ENCODE measurements at places on chromosomes 3 and 15. TPM values are rescaled to one million over a fixed set of nuclear protein-coding genes. Genes with fewer than 3 reads are reported as not detected.

The MEX3B gene
- total RNA-seq: 1.6 TPM

DNA sequence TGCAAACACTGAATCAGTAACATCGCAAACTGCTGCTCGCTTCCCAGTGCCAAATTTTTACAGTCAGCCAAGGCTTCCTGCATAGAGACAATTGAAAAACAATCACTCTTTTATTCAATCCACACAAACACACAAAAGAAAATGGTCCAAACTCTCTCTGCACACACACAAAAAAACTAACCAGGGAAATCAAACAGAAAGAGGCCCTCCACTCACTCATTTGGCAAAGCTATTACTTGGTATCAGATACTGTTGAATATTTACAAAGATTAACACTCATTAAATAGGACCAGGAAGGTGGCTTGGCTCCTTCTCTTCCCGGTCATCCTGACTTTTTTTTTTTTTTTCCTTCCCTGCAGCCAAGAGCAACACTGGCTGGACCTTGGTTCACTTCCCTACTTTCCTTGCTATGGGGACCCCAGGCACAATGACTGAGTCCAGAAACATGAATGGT, 62.4 kb upstream of the SPATA12 start:
- H3K4me1 ChIP-seq: no peaks in the 10 kb centered on the region
- no peaks in the 10 kb centered on the region for H3K36me3 ChIP-seq
- H3K27me3 ChIP-seq: no peaks in the 10 kb centered on the region

DNA sequence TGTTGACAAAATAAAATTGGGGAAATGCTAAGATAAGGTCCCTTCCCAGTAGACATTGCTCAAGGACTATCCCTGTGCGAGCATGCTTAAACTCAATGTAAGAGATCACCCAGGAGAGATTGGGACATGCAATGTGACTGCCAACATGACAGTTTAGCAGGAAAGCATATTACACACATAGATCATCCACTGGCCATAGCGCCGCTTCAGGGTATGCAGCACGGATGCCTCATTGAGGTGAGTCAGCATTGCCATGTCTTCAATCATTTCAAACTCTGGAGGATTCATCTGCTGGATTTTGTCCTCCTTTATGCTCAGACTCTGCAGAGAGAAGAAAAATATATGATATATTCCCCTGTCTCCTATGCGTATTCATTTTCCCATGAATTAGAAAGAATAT, 8.9 kb downstream of the MYH15 start:
- H3K27me3 ChIP-seq: no peaks in the 10 kb centered on the region
- DNase-seq: no peak
- no peak overlapping the region for H3K4me3 ChIP-seq
- no peaks in the 10 kb centered on the region for H3K36me3 ChIP-seq
- H3K4me1 ChIP-seq: no peaks in the 10 kb centered on the region

DNA sequence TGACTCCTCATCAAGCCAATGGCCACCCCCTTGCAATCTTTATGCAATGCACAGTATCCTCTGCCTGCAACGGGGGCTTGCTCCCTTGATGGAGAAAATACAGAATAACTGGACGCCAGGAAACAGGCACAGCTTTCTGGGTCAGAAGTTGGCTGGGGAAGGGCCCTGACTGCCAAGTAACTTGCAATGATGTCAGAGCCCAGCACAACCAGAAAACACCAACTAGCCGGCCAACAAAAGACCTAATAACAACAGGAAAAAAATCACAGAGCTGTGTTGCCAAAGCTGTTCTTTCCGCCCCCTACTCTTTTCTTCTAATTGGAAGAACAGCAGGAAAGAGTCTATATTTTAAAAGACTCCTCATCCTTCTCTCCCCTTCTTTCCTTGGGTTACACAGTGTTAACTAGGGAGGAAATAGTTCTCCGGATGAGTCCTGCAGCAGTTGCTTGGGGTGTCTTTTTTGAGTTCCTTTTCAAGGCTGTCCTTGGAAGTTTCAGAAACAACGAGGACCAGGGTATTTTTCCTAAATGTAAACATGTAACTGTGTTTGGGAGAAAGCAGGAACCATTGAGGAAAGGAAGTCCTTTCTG, 1.4 kb upstream of the SEMA6D start:
- H3K27ac ChIP-seq: no peak overlapping the region
- H3K4me1 ChIP-seq: no peaks in the 10 kb centered on the region
- H3K36me3 ChIP-seq: no peaks in the 10 kb centered on the region
- no peak for DNase-seq
- H3K4me3 ChIP-seq: no peak overlapping the region

GRCh38 chr3:28634019-28634418, 285.4 kb upstream of the AZI2 start:
- no peak overlapping the region for H3K4me3 ChIP-seq
- no peak for DNase-seq
- H3K27ac ChIP-seq: no peak overlapping the region
- H3K27me3 ChIP-seq: no peaks in the 10 kb centered on the region
- H3K4me1 ChIP-seq: no peaks in the 10 kb centered on the region

- no peak overlapping the region for H3K4me3 ChIP-seq
- H3K4me1 ChIP-seq: no peaks in the 10 kb centered on the region
- no peak for DNase-seq
- H3K27me3 ChIP-seq: no peaks in the 10 kb centered on the region
These were observed 78.5 kb downstream of the CHCHD6 start for GRCh38 chr3:126782536-126782935.

GRCh38 chr15:45121706-45122417, 7.7 kb downstream of the DUOXA2 start:
- no peak overlapping the region for H3K4me3 ChIP-seq
- no peak for DNase-seq
- peaks cover 27% of the 10 kb centered on the region for H3K27me3 ChIP-seq
- H3K27ac ChIP-seq: no peak overlapping the region
- no peaks in the 10 kb centered on the region for H3K36me3 ChIP-seq
- peaks cover 11% of the 10 kb centered on the region for H3K4me1 ChIP-seq

DNA sequence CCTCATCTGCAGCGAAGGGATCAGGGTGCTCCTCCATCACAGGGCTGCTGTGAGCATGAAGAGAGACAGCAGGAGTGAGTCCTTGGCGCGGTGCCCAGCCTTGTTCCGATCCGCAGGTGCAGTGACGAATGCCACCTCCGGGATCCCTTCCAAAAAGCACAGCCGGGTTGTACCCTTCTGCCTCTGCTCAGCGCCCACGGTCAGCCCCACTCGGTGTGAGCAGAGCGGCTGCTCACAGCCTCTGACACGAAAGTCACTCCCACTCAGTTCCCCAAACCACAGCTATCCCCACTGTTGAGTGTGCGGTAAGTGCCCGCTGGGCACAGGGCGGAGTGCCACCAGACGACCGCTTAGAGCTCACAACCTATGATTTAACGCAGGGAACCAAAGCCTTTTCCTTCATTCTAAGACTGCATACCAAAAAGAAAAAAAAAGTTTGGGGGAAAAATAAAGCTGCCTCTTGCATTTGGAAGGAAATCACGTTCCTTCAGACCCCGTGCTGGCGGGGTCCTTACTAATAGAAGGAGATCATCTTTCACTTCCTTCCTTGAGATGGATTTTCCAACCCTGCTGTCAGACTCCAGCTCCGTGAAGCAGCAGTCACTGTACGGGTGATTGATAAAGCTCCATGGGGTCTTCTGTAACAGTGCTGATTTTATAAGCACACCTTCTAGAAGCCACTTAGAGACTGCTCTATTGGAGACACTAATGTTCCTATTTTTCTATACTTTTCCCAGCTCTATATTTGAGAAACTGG, 34.7 kb upstream of the TUBGCP5 start:
- no peak overlapping the region for H3K4me3 ChIP-seq
- H3K4me1 ChIP-seq: no peaks in the 10 kb centered on the region
- no peaks in the 10 kb centered on the region for H3K36me3 ChIP-seq

- no peaks in the 10 kb centered on the region for H3K27me3 ChIP-seq
- no peaks in the 10 kb centered on the region for H3K36me3 ChIP-seq
- no peak for DNase-seq
- no peak overlapping the region for H3K4me3 ChIP-seq
These were observed 262.0 kb upstream of the ZNF717 start for GRCh38 chr3:76047368-76047767.

DNA sequence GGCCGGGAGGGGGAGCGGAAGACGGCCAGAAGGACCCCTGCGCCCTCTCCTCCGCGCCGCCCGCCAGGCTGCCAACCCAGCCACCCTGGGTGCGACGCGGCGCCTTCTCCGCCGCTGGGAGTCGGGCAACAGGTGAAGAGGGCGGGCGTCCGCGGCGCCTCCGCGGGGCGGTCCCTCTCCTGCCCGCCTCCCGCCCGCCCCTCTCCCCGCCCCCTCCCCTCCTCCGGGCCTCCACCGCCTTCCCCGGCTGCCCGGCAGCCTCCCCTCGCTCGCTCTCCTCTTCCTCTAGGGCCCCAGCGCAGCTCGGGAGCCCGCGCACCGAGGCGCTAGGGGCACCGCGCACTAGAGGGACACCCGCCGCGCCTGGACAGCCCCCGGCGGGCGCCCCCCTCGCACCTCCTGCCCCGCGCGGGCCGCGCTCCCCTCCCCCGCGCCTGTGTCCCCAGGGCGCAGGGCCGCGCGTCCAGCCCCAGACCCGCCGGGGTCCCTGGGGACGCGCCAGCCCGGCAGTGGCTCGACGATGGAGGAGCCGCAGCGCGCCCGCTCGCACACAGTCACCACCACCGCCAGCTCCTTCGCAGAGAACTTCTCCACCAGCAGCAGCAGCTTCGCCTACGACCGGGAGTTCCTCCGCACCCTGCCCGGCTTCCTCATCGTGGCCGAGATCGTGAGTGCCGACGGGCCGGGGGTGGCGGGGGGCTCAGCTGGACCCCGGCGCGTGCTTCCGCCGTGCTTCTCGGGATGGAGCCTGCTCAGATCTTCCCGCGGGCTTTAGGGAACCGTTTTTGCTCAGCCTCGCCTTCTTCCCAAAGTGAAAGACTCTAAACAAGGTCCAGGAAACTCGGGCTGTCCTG, at the start of gene CMTM8:
CMTM8 (plus strand) TSS at position 228 of the 854 bp plus-strand sequence; CDS start at position 521, 293 bp downstream.
- peak; percentile 66 for DNase-seq
- peak within 1 kb of the TSS; percentile 58 for H3K4me3 ChIP-seq
- peak within 1 kb of the TSS; percentile 57 for H3K27ac ChIP-seq
- H3K36me3 ChIP-seq: no peaks in the 10 kb centered on the region

DNA sequence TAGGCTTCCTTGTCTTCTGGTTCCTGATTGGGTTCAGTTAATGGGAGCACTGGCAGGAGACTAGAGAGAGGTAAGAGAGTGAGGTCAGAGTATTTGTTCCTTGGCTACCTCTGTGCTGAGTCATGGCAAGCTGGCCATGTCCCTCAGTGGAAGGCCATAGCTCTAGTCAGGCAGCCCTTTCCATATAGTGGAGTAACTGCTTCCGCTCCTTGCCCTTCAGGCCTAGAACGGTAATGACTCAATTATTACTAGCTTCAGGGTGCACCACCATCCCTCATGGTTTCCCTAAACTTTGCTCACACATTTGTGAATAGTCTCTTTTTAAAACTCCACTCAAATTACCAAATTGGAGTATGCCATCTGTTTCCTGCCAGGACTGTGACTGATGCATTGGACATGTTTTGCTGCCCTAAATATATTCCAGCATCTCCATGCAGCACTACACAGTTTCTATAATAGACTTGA, 10.5 kb upstream of the ANO10 start:
- no peaks in the 10 kb centered on the region for H3K36me3 ChIP-seq
- H3K4me1 ChIP-seq: peaks cover 3% of the 10 kb centered on the region
- H3K27me3 ChIP-seq: no peaks in the 10 kb centered on the region
- H3K27ac ChIP-seq: no peak overlapping the region

DNA sequence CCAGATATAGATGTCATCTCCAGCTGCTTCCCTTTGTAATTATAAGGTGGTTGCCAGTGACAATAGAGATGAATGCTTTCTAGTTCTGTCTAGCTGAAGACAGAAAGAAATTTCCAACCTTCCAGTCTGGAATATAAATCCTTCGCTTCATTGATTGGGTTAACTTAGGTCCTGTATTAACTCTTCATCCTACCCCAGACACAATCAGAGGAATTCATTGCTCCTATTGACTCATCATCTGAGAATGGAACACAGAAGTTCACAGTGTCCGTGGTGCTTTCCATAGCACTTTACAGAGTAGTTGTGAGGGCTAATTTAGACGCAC, 241.4 kb downstream of the NFKBIZ start:
- no peaks in the 10 kb centered on the region for H3K27me3 ChIP-seq
- H3K36me3 ChIP-seq: no peaks in the 10 kb centered on the region
